ENCODE measurements at places on chromosomes 7 and 10.

DNA sequence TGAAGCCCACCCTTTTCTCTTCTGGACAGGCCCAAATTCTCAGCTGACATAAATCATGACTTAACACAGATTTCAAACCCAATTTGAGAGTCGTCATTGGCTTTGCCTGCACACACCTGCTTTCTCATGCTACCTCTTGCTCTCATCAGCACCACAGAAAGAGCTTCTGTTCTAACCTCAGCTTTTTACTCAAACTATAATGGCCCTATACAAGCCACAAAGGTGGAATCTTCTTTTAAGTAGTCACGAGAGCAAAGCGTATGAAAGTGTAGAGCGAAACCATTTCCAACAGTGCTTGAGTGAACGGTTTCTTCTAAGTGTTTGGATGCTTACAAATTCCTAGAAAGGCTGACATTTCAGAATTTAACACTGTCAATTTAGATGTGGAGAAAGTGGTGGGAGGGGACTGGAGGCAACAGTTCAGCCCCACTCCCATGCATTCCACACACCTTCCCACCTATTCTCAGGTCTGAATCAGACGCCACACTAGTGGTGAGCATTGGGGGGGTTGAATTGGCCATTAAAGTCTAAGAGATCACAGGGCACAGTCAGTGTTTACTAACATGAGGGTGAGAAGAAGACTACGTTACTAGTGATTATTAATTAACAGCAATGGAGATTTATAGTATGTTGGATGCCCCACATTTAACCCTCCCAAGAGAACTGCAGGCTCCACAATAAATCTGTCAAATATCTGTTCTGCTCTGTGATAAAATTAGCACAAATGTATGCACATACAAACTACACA is 114.0 kb downstream of the PRKCQ start:
- DNase-seq = no peak

DNA sequence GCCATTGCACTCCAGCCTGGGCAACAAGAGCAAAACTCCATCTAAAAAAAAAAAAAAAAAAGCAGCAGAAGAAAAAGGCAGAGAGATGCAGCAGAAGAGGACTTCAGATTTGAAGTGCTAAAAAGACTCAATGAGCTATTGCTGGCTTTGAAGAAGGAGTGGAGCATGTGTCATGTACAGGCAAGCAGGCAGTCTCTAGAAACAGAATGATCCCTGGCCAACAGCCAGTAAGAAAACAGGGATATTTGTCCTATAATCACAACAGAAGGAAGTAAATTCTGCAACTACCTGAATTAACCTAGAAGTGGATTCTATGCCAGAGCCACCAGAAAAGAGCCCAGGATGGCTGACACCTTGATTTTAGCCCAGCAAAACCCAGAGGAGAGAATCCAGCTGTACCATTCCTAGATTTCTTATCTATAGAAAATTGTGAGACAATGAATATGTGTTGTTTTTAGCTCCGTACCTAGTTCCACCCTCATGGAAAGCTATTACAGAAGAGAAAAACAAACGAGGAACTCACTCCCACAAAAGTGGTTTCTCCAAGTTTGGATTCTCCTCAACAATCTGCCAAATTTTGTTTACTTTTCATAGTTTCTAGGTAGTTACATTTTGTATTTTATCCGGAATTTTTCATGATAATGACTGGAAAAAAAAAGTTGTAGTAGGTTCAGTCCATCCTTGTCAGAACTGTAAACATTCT is 198.2 kb upstream of the GNAI1 start:
- no peak for DNase-seq

DNA sequence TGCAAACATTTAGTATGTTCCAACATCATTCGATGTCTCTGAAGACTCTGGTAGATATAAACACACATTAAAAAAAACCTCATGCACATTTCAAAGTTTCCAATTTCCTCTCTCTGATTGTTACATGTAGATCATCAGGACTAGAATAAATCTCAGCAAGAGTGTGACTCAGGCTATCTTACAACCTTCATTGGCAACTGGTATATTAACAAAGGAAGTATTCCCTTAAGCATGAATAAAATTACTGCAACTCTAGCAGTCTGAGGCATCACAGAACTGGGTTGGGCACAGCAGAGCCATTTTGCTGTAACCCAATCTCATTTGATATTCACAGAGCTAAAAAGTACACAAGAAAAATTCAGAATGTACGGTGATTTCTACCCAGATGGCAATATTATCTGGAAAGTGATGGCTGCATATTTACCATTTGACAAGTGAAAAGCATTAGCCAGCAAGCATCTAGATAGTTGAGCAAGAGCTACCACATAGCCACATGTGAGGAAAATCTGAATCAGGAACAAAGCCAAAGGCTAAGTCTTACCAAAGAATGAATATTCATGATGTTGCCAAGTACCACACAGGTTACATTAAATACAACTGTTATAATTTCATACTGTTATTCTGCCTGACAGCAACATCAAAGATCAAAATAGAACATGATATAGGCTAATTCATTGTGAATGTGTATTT is 232.2 kb downstream of the CRPPA start:
- DNase-seq = no peak

DNA sequence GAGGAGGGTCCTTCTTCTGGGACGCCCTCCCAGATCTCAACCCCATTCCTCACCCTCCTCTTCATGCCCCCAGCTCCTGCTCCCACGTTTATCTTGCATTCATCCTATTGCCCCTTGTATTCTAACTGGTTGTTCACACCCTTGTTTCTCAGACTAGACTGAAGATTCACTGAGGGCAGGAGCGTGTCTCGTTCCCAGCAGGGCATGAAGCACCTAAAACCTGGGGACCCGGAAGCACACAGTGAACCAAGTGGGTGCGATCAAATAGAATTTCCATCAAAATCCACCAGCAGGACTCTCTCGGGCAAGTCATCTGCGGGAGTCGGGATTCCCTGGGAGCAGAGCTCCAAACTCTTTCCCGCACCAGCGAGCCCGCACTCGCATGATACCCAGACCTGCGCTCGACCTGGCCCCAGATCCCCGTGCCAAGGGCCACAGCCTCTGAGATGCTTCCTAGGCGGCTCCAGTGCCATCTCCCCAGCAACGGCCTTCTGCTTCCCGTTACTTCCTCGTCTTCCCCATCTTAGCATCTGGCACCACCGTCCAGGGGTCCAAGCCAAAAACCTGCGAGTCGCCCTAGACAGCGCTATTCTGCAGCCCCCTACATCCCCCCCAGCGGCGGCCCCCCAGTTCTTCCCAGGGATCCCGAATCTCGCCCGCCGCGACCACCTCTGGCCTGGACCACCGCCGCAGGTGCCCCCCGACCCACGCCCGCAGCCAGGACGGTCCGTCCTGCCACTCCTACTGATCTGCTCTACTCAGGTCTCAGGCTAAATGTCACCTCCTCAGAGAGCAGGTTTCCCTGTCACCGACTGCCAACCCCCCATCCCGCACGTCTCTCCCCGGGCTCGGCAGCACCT is 6.1 kb upstream of the GBX1 start:
- DNase-seq = no peak

DNA sequence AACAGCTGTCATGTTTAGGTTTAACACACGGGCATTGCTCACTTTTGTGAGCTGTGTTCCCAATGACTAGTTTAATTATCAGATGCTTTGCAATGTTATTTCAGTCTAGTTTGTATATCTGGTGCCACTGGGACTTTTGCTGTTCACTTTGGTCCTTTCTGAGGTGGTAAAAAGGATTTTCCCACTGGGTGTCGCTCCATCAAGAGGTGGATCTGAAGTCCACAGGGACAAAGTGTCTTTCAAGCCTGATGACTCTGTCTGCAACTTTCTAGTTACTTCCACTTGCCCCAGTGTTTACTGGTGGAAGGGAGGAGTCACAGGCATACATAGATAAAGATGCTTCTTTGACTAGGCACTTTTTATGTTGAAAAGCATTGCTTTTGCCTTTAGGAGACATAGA is 242.2 kb downstream of the HGF start:
- DNase-seq = no peak

DNA sequence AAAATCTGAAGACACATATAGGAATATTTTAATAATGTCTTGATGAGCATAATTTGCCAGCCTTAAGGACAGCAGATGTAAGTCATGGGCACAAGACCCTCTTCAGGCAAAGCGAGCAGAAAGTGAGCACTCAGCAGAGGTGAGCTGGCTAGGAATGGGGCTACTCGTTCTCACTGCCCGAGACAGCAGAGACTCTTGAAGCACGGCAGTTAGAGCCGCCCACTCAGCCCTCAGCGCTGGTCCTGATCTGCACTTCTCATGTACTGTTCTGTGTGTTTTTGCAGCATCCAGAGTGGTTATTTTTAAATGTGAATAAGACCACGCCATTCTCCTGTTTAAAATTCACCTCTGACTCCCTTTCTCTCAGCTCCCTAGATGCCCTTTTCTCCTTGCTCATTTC is 65.3 kb downstream of the GFRA1 start:
- DNase-seq = no peak

- no peak for DNase-seq
Measured at GRCh38 chr7:85070967-85071628, 115.8 kb downstream of the SEMA3D start.

- no peak for DNase-seq
Measured at GRCh38 chr7:46715579-46715978, 794.5 kb upstream of the IGFBP3 start.

- DNase-seq = no peak
Measured at GRCh38 chr7:29471444-29472138, 92.0 kb upstream of the PRR15 start.

- DNase-seq = no peak
Measured at GRCh38 chr10:102845352-102845902, 8.2 kb upstream of the CYP17A1 start.

DNA sequence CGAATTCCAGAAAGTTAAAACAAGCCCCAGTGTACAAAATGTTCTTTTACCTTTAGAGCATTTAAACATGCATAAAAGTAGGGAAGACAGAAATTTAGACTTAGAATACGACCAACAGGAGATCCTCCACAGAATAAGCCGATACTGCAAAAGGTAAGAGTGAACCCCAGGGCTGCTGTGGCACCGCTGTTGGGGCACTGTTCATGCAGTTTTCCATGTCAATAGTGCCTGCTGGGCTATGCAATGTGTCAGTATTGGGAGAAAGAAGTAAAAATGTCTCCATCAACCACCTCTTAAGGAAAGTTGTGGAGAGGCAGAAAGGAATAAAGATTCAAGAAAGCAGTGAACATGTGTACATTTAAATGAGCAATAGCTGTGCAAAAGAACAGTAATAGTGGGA is 326.5 kb upstream of the SEMA3C start:
- no peak for DNase-seq

GRCh38 chr7:17680026-17680425 is 260.3 kb downstream of the SNX13 start:
- DNase-seq = no peak

- no peak for DNase-seq
Measured at GRCh38 chr7:151126491-151127137, 40.3 kb downstream of the AGAP3 start.

All from GM12891 (cell line).